ENCODE measurements at places on chromosomes 13 and 19.

DNA sequence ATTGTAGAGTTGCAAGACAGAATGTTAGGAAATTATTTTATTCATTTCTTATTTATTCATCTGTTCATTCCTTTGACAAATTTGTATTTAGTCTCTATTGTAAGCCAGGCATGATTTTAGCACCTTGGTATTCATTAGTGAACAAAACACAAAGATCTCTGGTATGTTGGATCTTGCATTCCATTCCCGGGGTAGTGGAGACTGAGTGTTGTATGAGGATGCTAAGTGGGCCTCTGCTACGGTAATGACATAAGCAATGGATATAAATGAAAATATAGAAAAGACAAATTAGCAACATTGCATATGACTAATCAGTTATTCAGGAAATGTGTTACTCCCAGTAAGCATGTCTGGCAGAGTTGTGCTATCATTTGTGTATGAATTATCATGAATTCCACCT lies 449.3 kb downstream of the PCDH17 start:
- DNase-seq = no peak

DNA sequence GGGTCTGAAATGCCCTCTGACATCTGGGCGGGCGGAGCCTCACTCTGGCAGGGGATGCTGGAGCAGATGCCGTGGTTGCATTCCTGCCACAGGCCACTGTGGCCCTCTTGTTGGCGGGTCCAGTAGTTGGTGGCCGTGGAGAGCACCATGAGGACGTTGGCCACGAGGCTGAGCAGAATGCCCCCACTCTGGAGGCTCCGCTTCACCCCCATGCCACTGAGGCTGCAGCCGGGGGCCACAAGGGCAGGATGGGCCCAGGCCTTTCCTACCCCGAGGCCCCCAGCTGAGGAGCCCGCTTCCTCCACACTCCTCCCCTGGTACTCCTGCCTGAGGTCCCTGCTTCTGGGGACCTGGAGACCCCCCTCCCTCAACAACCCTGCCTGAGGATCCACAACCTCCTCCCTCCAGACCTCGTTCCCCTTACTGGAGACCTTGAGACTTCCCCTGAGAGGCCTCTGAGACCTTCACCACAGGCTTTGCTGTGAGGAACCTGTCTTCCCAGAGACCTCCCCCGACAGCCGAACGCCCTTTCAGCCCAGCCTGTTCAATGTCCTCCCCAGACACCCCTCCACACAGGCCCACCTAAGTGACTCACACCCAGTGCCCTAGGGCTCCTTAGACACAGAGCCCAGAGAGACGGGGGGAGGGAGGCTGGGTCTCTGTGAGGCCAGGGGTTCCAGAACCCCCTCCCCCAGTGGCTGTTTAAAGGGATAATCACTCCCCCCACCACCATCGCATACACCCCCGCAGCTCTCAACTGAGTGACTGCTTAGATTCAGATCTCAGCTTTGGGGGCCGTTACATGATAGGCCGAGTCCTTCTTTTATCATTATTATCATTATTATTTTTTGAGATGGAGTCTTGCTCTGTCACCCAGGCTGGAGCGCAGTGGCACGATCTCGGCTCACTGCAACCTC lies at the start of gene CLDND2:
Gene CLDND2, minus strand, starts transcription at position 638 of the 917 bp plus-strand sequence. Its CDS starts 426 bp downstream, at position 212.
- DNase-seq = no peak

DNA sequence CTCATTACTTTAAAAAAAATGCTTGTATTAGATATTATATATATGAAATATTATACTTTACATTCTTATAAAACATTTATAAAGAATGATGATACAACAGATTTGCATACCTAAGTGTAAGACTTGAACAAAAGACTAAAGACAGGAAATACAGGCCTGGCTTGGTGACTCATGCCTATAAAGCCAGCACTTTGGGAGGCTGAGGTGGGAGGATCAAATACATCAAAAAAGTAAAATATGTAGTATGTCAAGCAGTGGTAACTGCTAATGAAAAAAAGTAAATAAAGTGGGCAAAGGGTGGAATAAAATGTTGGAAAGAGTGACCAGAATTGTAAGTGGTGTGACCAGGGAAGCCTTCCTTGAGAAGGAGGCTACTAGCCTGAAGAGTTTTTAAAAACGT lies 133.7 kb downstream of the GGACT start:
- no peak for DNase-seq

- DNase-seq = no peak
These were observed 76.7 kb downstream of the SLAIN1 start for GRCh38 chr13:77774181-77774580.

DNA sequence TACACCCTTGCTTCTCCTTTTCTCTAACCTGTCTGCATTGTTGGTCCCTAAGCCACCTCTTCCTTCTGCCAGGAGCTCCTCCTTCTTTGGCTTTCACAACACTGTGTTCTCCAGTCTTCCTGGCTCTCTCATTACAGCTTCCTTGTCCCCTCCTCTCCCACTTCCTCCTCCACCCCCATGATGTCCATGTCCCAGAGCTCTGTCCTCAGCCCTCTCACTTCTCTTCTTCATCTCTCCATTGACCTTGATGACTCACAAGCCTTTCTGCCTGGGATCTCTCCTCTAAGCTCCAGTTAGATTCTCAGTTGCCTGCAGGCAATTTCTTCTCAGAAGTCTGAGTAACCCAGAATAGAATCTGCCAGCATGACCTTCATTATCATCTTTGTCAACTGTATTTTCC lies 100.3 kb upstream of the WASF3 start:
- no peak for DNase-seq

GRCh38 chr13:29448174-29448573 lies 147.3 kb downstream of the SLC7A1 start:
- no peak for DNase-seq

GRCh38 chr19:8224394-8225145 lies 15.4 kb downstream of the CERS4 start:
- DNase-seq = no peak
